NCI-H2081 treated with DMSO at 0.1 percent for 48 hours (cell line): ENCODE measurements at places on chromosomes 4 and X.

- DNase-seq, result no peak
Measured at GRCh38 chrX:52424656-52425055, 55.8 kb downstream of the XAGE2 start.

DNA sequence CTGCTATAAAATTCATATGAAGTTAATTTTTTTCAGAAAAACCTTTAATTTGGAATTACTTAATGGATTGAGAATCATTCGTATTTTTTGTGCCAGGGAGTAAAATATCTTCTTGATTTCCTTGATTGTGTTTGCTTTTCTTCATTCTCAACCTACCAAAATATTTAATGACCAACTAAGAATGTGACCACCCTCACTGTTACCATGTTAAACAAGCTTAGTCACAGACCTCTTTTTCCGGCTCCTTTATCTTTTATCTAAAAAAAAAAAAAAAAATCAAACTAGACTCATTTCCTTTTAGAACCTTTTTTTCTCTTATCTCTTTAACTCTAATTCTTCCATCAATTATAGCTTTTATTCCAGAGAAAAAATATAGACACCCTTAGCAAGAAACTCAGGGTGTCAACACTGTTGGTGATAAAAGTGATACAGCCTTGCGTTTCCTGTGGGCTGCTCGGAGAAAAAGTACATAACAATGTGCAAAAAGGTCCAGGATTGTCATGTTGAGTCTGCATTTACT, 20.6 kb upstream of the HPGDS start:
- DNase-seq, result no peak

- DNase-seq, result no peak
Measured at GRCh38 chr4:141002323-141002805, 130.9 kb downstream of the RNF150 start.

GRCh38 chr4:26238426-26238777, 82.4 kb upstream of the RBPJ start:
- peak; percentile 72 for DNase-seq

- DNase-seq, result no peak
Measured at GRCh38 chrX:133134282-133134681, 37.4 kb upstream of the USP26 start.

DNA sequence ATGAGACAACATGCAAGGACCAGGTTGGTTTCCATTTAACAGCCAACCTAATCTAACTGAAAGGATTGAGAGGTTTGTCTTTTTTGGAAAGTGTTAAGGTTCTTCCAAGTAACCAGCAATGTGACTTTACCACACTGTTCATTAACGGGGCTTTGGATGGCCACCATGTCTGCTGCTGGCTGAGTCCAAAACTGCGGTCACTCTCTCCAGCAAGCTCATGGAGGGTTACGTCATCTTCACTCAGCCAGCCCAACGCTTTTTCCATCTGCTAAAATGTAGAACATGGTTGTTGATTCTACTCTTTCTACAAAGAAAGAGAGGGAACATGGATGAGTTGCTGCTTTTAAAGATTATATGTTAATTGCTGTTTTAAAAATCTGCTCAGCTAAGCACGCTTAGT, 11.0 kb downstream of the PKD2 start:
- no peak for DNase-seq

DNA sequence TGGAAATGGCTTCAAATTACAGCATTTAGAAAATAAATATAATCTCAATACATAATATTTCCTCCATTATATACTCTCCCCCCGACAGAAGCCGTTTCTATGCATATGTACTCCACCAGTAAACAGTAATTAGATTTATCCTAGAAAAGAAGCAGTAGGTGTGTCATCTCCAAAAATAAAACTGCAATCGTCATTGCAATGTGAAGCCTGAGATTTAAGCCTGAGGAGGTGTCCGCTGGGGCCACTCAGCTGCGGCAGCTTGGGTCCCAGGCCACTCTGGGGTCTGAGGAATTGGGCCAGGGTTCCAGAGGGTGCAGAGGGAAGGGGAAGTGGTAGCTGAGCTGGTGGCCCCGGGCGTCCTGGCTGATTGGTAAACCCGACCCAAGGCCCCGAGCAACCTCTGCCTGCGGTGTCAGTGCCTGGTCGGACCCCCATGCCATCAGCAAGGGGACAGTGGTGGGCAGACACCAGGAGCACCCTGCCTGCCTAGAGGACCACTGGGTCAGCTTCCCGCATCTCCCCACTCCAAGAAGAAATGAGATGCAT, 7.8 kb upstream of the MXD4 start:
- DNase-seq, result no peak

DNA sequence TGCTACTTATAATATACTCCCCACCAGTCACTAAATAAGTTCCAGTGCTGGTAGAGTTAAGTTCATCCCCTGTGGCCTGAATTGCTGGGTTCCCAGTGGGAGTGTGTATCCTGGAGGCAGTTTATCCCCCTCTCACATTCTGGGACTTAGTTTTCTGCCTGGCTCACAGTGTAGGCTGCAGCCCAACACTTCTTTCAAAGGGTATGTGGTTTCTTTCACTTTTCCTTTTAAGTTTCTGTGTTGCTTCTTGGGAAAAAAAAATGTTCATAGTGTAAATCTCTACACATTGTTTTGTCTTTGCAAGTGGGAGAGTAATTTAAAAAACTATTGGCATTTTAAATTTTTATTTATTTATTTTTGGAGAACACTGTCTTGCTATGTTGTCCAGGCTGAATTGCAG, 204.0 kb downstream of the CHIC1 start:
- no peak for DNase-seq

DNA sequence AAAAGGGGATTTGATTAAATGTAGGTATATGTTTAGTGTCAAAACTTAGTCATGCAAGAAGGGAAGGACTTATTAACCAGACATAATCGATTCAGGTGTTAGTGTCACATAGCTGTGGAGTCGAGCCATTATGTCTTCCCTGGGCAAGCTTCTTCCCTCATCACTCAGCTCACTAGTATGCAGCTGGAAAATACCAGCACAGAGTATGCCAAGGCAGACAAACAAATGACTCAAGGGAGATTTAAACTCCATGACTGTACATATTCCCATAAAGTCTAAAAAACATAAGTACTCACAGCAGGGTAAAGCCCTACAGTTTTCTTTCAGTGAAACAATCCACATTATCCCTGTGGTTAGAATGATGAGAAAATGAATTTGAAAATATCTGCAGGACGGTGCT, 304.5 kb downstream of the CBLL2 start:
- no peak for DNase-seq

DNA sequence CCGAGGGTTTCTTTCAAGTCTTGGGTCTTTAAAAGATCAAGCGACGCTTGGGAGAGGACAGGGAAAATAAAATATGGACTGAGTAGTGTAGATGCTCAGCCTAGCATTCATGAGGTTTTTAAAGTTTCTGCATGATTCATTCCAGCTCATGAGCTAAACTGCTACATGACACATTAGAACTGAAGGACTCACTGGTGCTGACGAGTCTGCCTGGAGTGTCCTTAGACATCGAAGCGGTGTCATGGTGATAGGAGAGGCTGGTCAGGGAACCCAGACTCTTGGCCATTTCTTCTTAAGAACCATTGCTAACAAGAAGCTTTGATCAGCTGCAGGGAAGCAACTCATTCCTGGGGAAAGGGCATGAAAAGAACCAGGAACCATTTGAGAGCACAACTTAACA, 158.6 kb downstream of the TRIML1 start:
- no peak for DNase-seq

GRCh38 chr4:124433044-124433443, 279.5 kb downstream of the ANKRD50 start:
- DNase-seq, result no peak

DNA sequence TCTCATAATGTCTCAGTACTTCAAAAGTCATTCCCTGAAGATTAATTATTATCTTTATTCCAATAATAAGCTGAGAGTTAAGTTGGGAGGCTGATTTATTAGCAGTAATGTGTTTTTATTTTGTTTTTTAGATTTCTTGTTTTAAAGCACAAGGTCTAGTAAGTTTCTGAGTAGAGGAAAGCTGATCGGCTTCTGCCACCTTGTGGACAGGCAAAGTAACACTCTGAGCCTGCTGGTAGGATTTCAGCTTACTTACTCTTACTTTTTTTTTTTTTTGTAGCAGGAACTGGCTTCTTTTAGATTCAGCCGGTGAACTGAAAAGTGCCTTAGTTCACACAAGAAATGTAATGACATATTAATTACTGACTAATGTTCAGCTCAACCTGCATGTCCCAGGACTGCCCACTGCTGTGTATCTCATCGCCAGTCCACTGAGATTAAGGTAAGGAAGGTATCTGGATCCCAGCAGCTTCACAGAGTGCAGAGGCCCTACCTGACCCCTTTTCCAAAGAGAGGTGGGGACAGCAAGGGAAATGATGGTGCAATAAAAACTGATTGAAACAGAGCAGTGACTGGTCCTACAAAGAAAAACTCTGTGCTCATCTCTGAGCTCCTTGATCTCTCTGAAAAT, 126.5 kb downstream of the ADGRA3 start:
- peak; percentile 41 for DNase-seq

- no peak for DNase-seq
Measured at GRCh38 chrX:8879750-8880149, 78.6 kb upstream of the FAM9A start.

DNA sequence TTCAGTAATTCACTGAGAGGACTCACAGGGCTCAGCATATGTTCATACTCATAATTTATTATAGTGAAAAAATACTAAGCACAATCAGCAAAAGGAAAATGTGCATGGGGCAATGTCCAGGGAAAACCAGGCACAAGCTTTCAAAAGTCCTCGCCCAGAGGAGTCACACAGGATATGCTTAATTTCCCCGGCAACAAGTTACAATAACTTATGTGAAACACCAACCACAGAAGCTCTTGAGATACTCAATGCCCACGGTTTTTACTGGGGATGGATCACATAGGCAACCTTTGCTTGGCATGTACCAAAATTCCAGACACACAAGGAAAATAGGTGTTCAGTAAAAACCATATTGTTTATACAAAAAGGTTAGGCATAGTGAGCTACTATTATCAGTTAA, 38.5 kb upstream of the STPG2 start:
- DNase-seq, result no peak

DNA sequence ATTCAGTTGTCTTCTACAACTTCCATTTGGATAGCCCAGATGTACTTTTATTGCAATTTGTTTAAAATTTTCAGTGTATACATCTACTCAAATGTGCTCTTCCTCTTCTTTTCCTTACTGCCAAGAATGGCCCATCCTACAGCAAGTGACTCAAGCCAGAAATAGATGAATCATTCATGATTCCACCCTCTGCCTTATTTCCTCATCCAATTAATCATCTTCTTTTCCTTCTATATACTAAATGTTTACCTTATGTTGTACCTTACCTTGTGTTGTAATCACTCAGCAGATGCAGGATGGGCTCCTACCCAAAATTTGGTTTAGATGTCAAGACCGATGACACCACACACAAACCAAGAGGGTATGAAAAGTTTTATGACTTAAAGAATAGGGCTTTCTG, 437.8 kb downstream of the GRXCR1 start:
- no peak for DNase-seq

GRCh38 chrX:40265936-40266335, 168.2 kb upstream of the BCOR start:
- DNase-seq, result no peak

DNA sequence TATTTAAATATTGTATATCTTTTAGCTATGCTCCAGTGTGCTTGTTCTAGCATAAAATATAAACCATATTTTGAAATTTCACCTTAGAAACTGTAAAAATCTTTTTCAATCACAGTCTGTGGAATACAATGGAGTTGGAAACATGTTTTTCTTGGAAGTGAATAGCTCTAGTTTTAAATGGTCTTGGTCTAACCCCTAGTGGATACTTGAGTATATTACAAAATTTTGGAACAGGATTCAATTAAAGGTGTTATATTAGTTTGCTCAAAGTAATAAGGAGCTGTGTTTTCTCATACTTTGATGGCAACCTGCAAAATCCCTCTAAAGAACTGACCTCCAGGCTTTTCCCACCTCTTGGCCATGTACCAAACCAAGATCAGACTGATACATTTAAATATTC, 48.2 kb downstream of the STK26 start:
- DNase-seq, result no peak

GRCh38 chrX:132023896-132024386, 839 bp downstream of the STK26 start:
- DNase-seq, result no peak

GRCh38 chr4:162117051-162117450, 46.7 kb downstream of the FSTL5 start:
- DNase-seq, result no peak

- no peak for DNase-seq
Measured at GRCh38 chrX:123905332-123905731, 45.5 kb downstream of the XIAP start.

- DNase-seq, result no peak
Measured at GRCh38 chr4:85864259-85865205, 389.6 kb downstream of the ARHGAP24 start.

GRCh38 chr4:7768736-7769135, 170.9 kb downstream of the AFAP1 start:
- no peak for DNase-seq

GRCh38 chrX:15815779-15816437, 25.6 kb downstream of the ZRSR2 start:
- DNase-seq, result no peak

DNA sequence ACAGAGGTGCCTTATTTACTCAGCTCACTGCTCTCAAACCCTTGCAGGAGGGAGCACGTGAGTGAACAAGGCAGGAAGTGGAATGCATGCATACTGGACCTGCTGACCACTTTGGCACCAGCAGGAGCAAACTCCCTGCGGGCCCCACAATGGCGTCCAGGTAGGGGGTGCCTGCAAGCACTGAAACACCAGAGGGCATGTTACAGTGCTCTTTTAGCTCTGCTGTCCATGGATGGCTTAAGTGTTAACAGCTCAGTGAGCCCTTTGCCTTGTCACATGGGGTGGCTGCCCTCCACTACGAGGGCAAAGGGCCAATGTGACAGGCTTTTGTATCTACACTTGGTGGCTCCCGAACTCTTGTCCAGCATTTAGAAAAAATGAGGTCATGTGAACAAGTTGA, 199.5 kb upstream of the UGT8 start:
- DNase-seq, result no peak

DNA sequence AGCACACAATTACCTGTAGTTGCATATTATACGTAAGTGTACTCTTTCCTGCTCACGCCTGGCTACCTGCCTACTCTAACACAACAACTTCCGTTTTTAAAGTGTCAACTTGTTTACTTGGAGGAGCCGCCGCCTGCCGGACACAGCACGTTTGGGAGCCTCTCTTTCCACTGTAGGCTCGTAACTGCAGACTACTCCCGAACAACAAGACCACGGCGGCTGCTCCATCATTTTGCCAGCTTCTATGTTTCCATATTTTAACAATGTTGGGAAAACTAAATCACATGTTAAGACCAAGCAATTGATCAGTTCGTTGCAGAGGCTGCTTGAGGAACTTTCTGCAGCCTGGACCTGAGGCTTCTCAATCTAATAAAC, 841 bp downstream of the MTNR1A start:
- no peak for DNase-seq

DNA sequence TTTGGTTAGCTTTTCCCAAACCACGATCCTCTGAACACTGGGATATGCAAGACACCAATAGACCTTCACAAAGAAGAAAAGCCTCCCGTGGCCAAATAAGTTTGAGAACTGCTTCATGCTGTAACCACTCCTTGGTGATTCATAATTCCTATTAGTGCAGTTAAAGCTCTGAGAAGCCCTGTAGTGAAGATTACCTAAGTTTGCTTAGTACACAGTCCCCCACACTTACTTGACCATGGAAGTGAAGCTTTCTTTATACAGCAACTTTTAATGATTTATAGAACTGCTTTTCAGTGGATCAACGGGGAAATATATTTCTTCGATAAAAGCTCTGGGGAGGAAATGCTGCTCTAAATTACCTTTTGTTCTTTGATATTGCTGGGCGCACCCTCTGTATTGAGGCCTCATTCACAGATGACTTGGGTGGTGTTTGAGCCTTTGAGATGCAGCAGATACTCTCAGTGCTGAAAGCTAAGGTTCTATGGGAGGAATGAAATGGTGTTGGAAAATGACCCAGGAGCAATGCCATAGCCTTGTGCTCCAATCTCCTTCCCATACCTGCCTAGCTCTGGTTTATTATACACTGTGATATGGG, 67.4 kb downstream of the CBLL2 start:
- DNase-seq, result no peak
